Metanephros (tissue), 2 donors: ENCODE measurements at places on chromosomes 5 and 9. TPM values are rescaled to one million over a fixed set of nuclear protein-coding genes. Genes with fewer than 3 reads are reported as not detected.

The DCAF12 gene
- total RNA-seq = 55.1 TPM

The S1PR3 gene
- total RNA-seq = 77.5 TPM

The C1QTNF2 gene
- 4.6 TPM for total RNA-seq

The ROPN1L gene
- 1.1 TPM for total RNA-seq

The MAP1B gene
- 26.7 TPM for total RNA-seq

The IFNA21 gene
- total RNA-seq = not detected

The OR2V2 gene
- not detected for total RNA-seq
